NCI-H1105 treated with DMSO at 0.1 percent for 48 hours (cell line): ENCODE measurements at places on chromosomes 3 and 15.

DNA sequence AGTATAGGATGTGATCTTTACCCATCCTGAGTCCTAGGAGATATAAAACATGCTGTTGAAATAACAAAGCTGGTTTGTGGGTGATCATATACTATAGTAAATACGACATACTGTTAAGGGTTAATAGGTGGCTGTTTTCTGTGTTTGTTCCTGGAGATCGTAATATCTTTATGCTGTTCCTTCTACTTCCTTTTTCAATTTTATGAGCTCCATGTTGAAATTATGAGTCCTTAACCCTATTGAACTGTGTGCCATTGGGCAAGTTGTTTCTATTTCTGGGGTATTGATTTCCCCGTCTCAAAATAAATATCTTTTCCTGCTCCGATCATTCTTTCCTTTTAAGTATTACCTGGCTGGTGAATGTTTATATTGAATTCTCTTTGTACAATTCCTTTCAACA is 115.1 kb downstream of the LPP start:
- DNase-seq: no peak

GRCh38 chr3:54137311-54137710 is 15.0 kb downstream of the CACNA2D3 start:
- DNase-seq: no peak

GRCh38 chr3:102525624-102526023 is 90.8 kb downstream of the ZPLD1 start:
- DNase-seq: no peak

GRCh38 chr3:60399861-60400845 is 851.1 kb downstream of the FHIT start:
- DNase-seq: no peak

DNA sequence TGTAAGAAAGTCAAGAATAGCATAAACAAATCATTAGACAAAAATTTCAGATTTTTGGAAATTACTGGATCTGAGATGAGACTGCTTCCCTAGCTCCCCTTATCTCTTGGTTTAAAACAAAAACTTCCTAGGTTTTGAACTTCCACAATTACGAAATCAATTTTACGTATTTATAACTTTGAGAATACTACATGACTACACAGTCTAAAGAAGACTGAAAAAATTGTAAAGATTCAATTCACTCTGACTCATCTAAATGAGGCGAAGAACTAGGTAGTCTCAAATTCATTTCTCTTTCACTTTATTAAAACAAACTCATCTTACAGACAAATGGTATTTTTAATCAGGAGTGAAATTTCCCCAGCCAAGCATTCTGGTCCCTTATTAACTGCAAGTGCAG is 10.3 kb downstream of the CCDC54 start:
- no peak for DNase-seq

- DNase-seq: peak; percentile 62
Observed at GRCh38 chr3:154480033-154480432, 50.0 kb upstream of the GPR149 start.

- DNase-seq: no peak
Observed at GRCh38 chr15:93185796-93186195, 96.8 kb upstream of the RGMA start.

DNA sequence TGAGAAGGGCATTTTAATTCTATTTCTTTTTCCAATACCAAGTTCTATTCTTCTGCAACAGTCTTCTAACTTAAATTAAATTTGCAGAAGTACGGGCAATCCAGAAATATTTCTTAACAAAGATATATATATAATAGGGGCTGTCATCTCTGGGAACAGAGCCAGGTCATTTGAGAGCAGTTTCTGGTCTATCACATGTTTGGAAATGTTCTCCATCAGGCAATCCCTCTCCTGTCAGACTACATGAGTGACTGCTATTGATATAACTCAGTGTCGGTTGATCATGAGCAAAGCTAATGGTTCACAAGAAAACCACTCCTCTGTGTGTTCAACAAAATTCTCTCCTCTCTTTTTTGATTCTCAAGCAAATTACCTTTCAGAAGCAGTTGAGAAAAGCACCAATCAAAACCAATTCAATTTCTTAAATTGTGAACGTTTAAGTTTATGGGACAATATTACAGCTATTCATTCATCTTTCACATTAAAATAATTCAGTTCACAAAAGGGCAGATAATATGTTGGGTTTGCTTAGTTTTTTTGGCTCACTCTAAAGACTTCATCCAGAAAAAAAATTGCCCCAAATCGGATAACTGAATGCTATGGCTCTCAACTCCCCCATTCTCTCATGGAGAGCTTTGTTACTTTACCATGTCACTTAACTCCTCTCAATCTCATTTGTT is 152.9 kb upstream of the TGFBR2 start:
- DNase-seq: no peak

DNA sequence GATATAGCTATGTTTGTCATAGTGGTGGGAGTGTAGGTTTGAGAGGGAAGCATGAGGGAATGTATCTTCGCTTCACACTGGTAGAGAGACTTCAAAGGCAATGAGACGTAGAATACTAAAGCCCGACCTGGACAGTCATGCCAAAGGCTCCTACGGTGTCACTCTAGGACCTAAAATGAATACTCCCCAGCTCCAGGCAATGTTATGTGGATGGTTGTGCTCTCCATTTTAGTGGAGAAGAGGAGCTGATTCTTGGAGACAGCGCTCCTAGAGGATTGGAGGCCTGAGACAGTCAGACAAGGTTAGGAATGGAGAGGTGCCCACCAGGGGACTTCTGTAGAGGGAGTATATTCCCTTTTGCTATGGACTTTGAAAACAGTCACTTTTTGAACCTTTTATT is 260.1 kb downstream of the MEX3B start:
- DNase-seq: no peak

GRCh38 chr3:128556384-128556783 is 63.4 kb upstream of the GATA2 start:
- DNase-seq: no peak

- no peak for DNase-seq
Observed at GRCh38 chr15:27327467-27328025, 356.6 kb downstream of the GABRG3 start.

- DNase-seq: no peak
Observed at GRCh38 chr3:17038900-17039553, 154.3 kb downstream of the PLCL2 start.

DNA sequence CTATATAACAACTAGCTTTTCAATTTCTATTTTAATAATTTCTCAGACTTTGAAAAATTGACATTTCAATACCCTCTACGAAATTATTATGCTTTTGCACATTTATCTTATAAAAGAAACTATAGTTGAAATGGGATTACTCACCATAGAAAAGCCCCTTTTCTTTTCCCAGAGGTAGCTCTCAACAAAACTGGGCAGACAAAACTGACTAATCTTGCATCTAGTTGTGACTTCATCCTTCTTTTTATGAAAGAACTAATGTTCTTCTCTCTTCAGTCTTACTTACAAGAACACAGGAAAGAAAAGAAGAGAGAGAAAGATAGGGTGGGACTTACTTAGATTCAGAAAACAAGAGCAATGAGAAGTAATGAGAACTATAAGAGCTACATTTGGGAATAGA is 61.0 kb downstream of the GPR160 start:
- DNase-seq: no peak

- no peak for DNase-seq
Observed at GRCh38 chr3:10136426-10137005, 5.1 kb upstream of the VHL start.

GRCh38 chr3:64385277-64385676 is 160.0 kb upstream of the PRICKLE2 start:
- DNase-seq: no peak
